ENCODE measurements at places on chromosomes 6 and 20.

DNA sequence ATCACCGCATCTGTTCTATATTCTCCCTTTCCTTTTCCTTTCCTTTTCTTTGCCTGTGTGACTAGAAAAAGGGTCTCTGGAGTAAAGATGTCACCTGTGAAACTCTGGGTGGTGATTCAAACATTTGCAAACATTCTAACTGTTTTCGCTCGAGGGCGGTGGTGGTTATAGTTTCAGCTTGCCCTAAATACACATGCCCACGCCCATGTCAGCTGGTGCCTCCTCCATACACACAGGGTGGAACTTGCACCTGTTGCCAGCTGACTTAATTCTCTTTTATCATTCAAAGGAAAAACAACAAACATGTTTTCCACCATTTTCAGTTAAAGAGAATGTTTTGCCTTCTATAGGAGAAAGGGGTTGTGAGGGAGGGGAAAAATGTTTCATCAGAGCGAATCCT, 381.9 kb upstream of the ARID1B start:
- no peak for DNase-seq

GRCh38 chr6:40276141-40276540, 311.0 kb downstream of the LRFN2 start:
- DNase-seq: no peak

DNA sequence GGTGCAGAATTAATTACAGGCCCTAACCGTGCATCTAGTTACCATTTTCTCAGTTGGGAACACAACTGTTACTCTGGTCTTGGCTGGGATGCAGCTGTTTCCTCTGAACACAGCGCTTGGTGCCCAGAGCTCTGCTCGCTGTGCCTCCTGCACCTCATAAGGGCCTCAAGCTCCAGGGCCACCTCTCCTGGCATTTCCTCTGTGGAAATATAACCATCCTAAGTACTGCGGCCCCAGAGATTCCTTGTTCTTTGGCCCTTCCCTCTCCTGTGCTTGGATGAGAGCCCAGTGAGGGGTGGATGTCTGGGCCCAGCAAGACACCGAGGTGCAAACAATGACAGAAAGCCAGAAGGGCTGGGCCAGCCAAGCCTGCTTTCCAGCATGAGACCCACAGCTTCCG, 169.9 kb upstream of the CST7 start:
- DNase-seq: no peak

- DNase-seq: no peak
Measured at GRCh38 chr20:2382833-2383232, 2.1 kb downstream of the TGM6 start.

GRCh38 chr20:22071841-22072240, 366.4 kb downstream of the PAX1 start:
- DNase-seq: no peak

DNA sequence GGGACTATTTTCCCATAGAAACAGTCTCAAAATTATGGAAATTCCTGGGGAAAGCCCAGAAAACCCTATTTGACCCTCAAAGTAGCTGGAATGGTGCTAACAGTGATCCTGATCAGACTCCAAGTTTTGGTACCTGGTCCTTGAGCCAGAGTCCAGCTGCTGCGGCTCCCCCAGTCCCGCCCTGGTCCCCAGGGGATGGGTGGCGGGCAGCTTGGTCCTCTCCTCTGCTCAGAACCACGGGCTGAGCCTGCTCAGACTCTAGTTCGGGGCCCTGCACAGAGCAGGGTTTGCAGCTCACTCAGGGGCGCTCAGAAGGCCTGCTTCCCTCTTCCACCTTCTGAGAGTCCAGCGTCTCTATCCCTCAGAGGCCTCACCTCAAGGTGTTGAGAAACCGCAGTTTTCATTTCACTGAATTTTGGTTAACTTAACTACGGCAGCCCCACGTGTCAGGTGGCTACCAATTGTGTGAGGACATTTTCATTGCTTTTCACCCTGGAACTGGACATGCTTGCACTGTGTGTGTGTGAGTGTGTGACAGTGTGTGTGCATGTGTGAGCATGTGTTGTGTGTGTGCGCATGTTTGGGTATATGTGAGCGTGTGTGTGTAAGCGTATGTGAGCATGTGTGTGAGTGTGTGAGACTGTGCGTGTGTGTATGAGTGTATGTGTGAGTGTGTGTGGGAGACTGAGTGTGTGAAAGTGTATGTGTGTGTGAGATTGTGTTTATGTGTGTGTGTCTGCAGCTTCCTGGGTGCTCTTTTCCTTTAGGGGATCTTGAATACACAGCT, 44.2 kb upstream of the PDE10A start:
- DNase-seq: no peak

- DNase-seq: no peak
Measured at GRCh38 chr6:169970306-169970988, 219.0 kb downstream of the ERMARD start.

- no peak for DNase-seq
Measured at GRCh38 chr6:166906376-166907044, 49.8 kb downstream of the RNASET2 start.

- no peak for DNase-seq
Measured at GRCh38 chr20:19376451-19377229, 164.2 kb downstream of the SLC24A3 start.

DNA sequence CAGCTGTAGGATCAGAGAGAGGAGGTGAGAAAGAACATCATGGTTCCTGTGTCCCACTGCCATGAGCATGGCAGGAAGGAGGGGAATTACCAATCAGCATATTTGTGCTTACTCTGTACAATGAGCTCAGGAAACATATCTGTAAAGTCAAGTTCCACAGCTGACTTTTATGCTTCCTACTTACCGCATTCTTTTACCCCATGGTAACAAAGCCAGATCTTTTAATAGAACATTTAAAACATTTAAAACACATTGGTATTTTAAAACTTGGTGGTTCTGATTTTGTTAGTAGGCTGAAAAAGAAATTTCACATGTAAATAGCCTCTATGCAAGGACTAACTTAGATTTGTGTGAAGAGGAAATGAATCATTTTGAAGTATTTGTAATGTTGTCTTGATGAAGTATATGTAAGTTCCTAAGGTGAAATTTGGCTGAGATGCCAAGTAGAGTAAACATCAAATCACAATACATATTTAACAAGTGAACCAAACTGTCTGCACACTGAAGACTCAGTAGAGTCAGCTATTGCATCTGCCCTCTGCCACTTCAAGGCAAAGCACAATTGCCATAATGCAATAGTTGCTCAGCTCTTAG, 114.7 kb downstream of the GJA10 start:
- DNase-seq: no peak

- DNase-seq: no peak
Measured at GRCh38 chr20:8464368-8464767, 332.3 kb downstream of the PLCB1 start.

DNA sequence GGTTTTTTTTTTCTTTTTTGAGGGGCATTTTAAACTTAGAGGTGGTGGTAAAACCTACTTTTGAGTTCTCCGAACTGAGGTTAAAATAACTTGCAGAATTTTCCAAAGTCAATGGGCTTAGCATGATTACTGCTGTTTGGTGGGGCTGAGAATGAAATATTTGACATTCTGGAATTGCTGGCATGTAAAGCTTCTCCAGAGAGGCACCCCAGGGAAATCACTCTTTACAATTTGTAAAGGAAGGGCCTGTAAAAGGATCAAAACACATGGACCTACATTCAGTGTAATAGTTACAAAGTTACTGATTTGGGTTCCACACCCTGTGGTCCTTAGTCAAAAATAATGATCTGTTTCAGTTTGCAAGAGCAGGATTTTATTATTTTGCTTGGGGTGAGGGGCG, 5.5 kb downstream of the FAM217B start:
- no peak for DNase-seq

- DNase-seq: no peak
Measured at GRCh38 chr20:35369804-35370203, 42.0 kb downstream of the UQCC1 start.

GRCh38 chr20:43300901-43301300, 111.2 kb upstream of the PTPRT start:
- DNase-seq: no peak

DNA sequence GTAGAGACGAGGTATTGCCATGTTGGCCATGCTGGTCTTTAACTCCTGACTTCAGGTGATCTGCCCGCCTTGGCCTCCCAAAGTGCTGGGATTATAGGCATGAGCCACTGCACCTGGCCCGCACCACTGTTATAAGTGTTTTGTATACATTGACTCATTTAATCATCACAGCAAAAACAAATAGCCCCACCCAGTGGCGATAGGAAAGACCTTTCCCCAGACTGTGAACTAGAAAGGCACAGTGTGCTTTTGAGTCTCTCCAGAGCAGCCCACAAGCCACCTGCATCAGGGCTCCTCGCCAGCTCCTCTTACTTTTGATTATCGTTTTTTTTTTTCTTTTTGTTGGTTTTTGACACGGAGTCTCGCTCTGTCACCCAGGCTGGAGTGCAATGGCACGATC, 27.9 kb upstream of the ZFP64 start:
- peak; percentile 15 for DNase-seq

- DNase-seq: no peak
Measured at GRCh38 chr20:57653910-57654309, 33.7 kb upstream of the ZBP1 start.

- no peak for DNase-seq
Measured at GRCh38 chr20:61073376-61073775, 178.7 kb upstream of the CDH4 start.

- no peak for DNase-seq
Measured at GRCh38 chr6:168628732-168629245, 187.8 kb downstream of the SMOC2 start.

GRCh38 chr6:147438758-147439528, 69.5 kb upstream of the SAMD5 start:
- no peak for DNase-seq

DNA sequence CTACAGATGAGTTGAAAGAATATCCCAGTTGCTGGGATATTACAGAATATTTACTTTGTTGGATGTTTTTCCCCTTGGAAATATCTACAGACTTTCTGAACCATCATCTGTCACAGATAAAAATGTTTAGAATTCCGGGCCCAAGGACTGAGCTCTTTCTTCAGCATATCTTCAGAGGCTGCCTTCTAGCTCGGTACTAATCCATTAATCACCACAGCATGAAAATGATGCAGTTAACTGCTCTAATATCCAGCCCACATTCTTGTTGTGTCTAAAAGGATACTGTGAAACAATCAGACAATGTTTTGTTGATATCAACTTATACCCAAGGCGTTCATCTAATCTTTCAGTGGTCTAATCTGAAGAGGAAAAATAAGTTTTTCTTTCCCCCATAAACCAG, 247.4 kb downstream of the TBC1D32 start:
- no peak for DNase-seq

- no peak for DNase-seq
Measured at GRCh38 chr20:20373091-20373571, 5.2 kb downstream of the INSM1 start.
